ENCODE measurements at places on chromosomes 3 and 15.

GRCh38 chr3:187207624-187208023 is 10.3 kb downstream of the RTP1 start:
- no peak for DNase-seq

- DNase-seq: peak; percentile 69
Observed at GRCh38 chr3:60333710-60334109, 917.5 kb downstream of the FHIT start.

GRCh38 chr3:105691053-105691452 is 177.8 kb downstream of the CBLB start:
- no peak for DNase-seq

GRCh38 chr3:72269475-72269874 is 484.5 kb upstream of the PROK2 start:
- DNase-seq: no peak

DNA sequence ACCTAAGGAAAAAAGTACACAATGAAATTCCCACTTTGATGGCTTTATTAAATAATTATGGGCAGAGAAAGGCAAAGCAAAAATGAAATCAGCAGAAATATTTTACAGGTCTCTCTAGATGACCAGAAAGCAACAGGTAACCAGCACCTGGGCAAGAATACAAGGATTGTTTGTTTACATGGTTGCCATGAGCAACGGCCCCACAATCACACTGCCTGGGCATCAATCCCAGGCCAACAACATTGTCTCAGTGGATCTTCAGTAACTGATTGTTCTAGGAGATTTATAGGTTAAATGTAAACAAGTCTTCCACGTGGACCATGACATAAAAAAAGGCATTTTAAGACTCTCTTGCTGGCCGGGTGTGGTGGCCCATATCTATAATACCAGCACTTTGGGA is 82.6 kb downstream of the PDZRN3 start:
- no peak for DNase-seq

GRCh38 chr3:184016169-184016570 is 1.5 kb downstream of the ABCC5 start:
- DNase-seq: no peak

DNA sequence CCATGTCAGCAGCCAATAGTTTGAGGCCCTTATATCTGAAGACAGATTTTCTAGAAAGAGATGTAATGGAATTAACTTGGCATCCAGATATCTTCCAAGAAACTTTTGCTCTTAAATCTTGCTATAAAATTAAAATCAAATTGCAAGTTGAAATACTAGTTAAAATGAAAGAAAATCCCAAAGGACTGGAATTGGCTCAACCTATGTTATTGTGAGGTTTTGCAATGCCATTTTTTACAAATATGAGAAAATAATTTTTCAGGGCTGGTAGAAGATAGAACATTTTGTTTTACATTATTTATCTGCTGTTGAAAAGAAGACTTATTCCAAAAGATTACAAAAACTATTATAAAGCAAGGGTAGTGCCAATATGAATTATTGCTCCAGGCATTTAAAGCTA is 92.2 kb upstream of the AGTR1 start:
- no peak for DNase-seq

DNA sequence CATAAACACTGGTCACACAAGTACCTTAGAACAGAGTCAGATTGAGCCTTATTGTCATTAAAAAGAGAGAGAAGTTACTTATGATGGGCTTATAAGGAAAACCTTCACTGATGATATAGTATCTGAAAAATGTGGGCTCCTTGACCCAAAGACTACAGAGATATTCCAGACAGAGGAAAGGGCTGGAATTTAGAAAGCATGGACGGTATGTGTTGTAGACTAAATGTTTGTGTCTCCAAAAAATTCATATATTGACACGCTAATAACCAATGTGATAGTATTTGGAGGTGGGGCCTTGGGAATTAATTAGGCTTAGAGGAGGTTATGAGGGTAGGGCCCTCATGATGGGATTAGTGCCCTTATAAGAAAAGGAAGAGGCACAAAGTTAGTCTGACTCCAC is 61.0 kb upstream of the DAZL start:
- no peak for DNase-seq

DNA sequence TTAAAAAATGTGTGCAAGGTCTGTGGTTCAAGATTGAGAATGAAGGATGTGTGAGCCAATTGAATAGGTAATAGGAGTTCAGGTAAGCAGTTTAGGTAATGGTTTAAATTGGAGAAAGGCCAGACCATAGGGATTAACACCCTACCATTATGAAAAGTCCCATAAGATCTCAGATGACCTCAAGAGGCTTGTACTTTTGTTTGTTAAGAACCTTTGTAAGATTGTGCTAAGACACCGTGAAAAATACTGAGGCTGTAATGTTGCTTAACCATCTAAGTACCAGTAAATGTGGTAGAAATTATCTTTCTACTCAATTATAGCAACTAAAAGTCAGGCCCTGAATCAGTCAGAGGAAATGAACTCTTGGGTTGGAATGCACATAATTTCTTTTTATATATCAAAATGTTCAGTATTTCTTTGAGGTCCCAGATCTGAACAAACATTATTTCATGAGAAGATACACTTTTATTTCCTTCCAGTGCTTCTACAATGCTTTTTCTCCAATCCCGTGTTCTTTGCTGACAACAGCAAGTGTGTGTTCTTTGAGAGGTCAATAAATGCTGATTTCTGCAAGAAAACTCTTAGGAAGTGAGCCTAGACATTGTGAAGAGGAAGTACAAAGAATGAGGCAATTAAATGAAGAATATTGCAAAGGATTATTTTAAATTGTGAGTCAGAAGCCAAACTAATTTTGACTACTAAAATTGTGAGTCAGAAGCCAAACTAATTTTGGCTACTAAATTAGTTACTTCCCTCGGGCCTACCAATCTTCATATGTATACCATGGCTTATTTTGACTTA is 66.4 kb downstream of the TCF12 start:
- DNase-seq: peak; percentile 71

- DNase-seq: no peak
Observed at GRCh38 chr15:101053261-101053660, 134.1 kb downstream of the LRRK1 start.

GRCh38 chr3:53938645-53939044 is 47.0 kb upstream of the SELENOK start:
- peak; percentile 86 for DNase-seq

DNA sequence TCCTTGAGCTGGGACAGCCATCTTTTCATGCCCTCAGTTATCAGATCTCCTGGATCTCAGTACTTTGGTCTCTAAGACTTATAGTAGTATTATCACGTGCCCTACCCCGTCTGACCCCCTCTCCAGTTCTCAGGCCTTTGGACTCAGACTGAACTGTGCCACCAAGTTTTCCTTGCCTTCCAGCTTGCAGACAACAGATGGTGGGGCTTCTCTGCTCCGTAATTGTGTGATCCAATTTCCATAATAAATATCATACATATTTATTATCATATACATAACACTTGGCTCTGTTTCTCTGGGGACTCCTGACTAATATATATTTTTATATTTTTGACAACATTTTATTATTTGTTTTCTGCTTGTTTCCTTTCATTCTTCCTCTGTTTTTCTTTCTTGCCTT is 458.8 kb upstream of the SEMA6D start:
- DNase-seq: no peak

DNA sequence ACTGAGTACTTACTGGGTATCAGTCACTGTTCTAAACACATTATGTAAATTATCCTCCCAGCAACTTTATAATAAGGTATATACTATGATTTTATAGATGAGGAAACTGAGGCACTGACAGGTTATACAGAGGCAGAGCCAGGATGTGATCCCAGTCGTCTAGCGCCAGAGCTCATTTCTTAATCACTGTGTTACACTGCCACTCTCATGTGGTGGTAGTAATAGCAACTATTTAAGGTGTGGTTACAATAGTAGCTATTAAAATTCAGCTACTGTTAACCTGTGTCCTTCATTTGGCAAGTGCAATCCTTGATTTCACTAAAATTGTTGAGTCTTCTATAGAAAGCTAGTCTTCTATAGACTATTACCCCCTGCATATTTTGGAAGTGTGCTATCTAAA is 43.1 kb upstream of the TRPC1 start:
- DNase-seq: no peak

- no peak for DNase-seq
Observed at GRCh38 chr15:73941449-73941848, 15.2 kb downstream of the LOXL1 start.

- DNase-seq: no peak
Observed at GRCh38 chr3:168422843-168423242, 327.1 kb upstream of the GOLIM4 start.

GRCh38 chr3:170467007-170467406 is 48.3 kb downstream of the CLDN11 start:
- no peak for DNase-seq

- no peak for DNase-seq
Observed at GRCh38 chr3:25589783-25590258, 74.9 kb downstream of the TOP2B start.

DNA sequence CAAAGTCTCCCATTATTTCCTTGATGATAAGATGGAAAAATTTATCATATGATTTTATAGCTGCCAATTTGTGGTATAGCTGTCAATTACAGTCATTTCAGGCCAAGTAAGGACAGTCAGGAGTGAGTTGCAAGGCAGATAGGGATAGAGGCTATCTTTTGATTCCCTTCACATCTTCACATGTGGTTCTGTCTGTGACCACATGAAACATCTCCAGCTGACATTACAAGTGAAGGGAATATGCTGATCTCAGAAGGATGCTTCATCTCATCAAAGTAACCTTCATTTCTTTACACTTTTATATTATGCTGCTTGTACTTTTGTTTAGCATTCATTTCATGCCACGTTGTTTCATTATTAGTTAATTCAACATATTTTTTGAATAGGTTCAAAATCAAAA is 136.9 kb upstream of the CFAP20DC start:
- no peak for DNase-seq

All from Kasumi-1 (cell line).